Panc1 (cell line): ENCODE measurements at places on chromosomes 6 and 20. TPM values are rescaled to one million over a fixed set of nuclear protein-coding genes. Genes with fewer than 3 reads are reported as not detected.

DNA sequence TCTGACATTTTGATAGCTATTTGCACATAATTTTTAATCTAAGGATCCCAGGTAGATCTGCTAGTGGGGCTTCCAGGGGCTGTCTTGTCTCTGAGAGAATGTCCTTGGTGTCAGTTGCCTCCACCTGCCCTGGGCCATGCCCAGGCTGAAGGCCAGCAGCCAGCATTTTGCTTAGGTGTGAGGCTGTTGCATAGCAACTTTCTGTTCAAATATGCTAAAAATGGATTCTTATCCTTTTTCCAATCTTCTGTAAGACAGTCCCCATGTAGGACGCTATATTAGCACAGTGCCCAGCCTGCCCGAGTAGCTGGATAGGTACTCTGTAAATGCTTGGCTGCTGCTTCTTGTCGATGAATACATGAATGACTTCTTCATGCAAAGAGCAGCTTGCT, 62.5 kb upstream of the CITED2 start:
- no peak for DNase-seq

DNA sequence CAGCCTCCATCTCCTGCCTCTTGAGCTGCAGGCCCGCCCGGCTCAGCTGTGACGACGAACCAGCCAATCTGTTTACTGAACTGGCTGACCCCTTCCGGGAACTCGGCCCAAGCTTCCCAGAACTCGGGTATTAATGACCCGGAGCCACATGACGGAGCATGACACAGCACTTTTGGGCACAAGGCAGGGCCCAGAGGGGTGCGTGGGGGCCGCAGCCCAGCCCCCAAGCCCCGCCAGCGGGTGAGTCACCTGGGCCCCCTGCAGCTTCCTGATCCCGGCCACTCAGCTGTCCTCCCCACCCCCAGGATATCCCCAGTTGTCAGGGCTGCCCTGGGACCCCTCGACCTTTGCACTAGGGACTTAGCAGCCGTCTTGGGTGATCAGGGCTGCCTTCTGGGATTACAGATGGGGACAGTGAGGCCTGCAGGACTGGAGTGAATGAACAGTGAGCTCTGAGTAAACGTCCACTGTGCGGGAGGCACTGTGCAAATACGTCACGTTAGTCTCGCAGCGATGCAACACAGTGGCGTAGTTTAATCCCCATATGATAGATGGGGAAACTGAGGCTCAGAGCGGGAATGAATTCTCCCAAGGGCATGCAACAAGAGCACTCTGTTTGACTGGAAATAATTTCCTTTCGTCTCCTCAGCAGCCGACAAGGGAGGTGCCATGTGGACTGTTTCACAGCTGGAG, 102.1 kb downstream of the CEBPB start:
- no peak for DNase-seq

DNA sequence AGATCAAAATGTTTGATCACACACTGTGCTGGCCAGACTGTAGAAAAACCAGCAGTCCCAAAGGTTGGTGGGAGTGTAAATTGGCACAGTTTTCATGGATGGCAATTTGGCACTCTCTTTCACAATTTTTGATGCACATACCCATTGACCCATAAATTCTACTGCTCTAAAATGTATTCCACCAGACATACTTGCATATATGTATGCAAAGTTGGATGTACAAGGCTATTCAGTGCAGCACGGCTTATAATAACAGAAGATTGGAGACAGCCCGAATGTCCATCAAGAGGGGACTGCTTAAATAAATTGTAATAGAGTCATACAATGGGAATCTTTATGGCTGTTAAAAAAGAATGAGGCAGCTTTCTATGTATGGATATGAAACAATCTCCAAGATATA, 101.7 kb upstream of the TOP1 start:
- no peak for DNase-seq

- no peak for DNase-seq
These were observed 432.6 kb downstream of the MMUT start for GRCh38 chr6:49030251-49031020.

DNA sequence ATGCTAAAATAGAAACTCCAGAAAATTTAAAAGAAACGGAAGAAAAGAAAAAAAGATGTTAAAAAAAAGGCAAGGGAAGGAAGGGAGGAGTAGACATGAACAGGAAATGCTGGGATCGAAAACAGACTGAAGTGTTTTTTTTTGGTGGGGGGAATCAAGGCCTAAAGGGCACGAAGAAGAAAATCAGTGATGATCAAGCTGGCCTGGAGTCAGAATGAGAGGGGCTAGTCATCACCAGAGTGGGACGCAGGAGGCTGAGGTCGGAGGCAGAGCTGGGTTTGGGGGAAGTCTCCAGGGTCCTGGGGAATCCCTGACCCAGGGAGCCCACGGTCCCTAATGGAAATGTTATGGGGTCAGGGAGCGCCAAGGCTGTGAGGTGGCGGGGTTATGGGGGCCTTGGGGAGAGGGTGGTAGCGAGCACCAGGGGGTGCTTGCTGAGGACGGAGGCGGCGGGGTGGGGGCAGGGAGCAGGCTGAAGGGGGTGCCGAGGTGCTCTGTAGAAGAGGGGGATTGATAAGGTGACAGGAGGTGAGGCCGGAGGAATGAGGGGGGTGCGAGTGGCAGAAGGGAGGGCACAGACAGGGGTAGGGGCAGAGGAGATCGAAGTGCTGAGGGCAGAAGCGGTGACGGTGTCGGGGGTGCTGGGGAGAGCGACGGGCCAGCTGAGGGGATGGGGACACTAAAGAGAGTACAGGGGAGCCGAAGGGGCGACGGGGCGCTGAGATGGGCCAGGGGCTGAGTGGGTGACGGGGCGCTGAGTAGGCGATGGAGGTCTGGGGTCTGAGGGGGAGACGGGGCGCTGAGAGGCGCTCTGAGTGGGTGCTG, 684 bp downstream of the ZNFX1 start:
- no peak for DNase-seq

DNA sequence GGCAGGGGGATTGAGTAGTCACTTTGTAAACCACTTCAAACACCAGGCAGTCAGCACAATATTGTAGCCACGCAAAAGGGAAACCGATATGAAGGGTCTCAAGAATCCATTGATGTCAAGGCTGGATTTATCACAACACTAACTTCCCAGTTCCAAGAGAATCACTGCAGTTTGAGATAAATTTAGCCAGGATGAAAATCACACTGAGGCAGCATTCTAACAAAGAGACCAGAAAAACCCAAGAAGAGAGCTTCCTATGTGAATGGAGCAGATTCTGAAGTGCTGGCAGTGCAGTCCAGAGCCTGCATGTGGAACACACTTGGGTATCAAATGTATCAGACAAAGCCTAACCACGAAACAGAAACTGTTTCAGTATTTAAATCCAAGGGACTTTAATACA, 84.6 kb downstream of the KIF16B start:
- no peak for DNase-seq

DNA sequence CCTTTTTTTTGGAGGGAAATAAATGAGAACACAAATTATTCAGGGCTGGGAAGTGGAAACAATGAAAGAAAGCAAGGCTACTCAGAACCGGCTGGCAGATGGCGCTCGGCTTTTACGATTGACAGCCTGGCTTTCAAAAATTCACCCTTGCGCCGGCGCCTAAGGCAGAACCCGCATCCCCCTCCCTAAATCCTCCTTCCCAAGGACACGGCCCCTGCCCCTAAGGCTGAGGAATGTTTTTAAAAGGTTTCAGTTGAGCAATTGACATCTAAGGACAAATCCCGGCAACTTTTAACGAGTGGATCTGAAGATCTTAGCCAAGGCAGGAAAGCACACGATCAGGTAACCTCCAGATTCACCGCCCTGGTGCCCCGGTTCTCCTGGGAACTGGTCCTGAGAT, 16.3 kb downstream of the GNAS start:
- no peak for DNase-seq

DNA sequence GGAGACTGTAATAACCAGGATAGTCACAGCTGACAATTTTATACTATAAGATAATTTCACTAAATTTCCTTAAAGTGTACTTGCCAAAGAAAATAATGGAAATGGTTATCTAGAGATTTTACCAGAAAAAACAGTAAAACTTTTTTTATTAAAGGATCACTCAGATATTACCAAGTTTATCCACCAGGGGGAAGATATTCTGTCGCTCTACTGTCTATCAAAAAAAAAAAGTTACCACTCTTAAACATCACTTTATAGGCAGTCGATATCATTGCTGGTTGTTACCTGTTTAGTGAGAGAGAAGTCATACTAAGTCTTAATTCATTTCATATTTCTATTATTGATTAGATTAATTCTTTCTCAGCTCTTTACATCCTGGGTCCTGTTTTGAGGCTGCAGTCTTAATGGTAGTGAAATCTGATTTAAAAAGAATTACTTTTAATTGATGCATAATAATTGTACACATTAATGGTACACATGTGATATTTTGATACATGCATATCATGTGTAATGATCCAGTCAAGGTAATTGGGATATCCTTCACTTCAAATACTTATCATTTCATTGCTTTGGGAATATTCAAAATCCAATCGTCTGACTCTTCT, 18.9 kb downstream of the L3MBTL3 start:
- DNase-seq = no peak

GRCh38 chr6:1043458-1043836, 268.5 kb upstream of the FOXQ1 start:
- no peak for DNase-seq

DNA sequence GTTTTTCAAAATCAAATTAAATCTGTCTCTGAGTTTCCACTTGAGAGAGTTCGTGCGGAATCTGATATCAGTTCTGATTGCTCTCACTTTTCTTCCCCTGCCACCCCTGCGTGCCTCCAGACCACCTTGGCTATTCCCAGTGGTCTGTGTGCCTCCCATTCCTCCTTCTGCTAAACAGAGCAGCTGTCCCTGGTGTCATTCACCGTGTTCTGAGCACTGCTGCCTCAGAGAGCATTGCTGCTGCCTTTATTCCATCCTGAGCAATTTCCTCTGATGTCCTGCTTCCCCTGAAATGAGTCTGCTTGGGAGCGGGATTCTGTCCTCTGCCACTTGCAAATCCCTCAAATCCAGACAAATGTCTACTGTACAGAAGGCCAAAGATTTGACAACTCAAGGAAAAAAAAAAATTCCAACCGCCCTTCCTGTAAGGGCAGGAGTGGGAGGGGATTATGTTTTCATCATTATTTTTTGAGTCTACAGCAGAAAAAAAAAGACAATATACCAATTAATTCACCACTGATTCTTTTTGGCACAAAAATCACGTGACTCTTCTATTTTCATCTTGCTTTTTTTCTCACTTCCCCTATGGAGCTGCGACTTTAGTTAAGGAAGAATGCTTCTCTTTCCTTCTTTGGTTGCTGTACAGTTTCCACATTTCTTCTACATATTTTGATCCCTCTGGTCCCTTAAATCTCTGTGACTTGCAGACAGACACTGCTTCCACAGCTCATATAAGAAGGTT, 833.0 kb downstream of the EPHA7 start:
- DNase-seq = no peak

The CMTR1 gene
- total RNA-seq = 37.7 TPM

The EIF2S2 gene
- 82.0 TPM for total RNA-seq

The CYP21A2 gene
- total RNA-seq = 1.1 TPM
